ENCODE measurements at places on chromosomes 4 and X. TPM values are rescaled to one million over a fixed set of nuclear protein-coding genes. Genes with fewer than 3 reads are reported as not detected.

CHRDL1 gene
- not detected for total RNA-seq

DNA sequence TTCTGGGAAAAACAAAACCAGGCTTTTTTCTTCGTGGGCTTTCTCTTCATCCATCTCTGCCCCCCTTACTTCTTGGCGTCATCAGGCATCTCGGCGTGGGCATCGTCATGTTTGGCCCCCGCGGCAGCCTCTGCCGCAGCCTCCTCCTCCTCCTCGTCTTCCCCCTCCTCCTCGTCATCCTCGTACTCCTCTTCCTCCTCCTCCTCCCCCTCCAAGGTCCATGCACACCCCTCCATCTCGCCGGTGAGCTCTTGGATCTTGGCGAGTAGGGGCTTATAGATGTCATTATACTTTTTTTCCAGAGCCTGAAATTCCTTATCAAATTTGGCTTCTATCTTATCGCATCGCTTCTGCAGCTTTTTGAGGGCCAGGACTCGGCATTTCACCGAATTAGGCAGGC lies 488 bp downstream of the NAP1L5 start:
- peaks cover 5% of the 10 kb centered on the region for H3K36me3 ChIP-seq
- no peaks in the 10 kb centered on the region for H3K27me3 ChIP-seq
- peak overlapping the region; percentile 85 for H3K4me3 ChIP-seq
- DNase-seq: no peak

DNA sequence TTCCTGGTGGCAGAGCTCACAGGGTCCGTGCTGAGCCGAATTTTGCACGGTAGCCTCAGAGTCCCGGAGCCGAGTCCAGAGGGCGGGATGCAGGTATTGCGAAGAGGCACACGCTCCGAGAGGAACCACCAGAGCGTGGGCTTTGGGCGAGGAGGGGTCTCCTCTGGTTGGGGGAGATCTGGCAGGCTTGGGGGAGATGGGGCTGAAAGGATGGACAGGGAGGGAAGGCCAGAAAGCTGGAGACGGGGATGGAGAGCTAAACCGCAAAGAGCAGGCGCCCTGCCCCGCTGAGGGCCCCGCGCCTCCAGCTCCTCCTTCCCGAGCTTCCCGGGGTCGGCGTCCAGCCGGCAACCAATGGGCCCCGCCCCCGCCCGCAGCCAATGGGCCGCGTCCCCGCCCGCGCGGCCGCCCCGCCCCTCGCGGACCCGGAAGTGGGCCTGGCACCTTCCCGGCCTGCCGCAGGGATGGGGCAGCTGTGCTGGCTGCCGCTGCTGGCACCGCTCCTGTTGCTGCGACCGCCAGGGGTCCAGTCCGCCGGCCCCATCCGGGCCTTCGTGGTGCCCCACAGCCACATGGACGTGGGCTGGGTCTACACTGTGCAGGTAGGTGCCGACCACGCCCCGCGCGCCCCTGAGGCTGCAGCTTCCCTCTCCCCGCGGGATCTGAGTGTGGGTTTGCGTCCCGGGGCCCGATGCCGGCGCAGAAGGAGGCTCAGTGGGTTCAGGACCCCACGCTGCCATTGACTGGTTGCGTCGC lies at the start of gene MAN2B2:
Gene MAN2B2 (plus strand): TSS at position 443 of the 756 bp plus-strand sequence. CDS start 22 bp downstream, at position 465.
- H3K4me3 ChIP-seq: peak within 1 kb of the TSS; percentile 84
- DNase-seq: peak; percentile 78
- peaks cover 6% of the 10 kb centered on the region for H3K4me1 ChIP-seq

DNA sequence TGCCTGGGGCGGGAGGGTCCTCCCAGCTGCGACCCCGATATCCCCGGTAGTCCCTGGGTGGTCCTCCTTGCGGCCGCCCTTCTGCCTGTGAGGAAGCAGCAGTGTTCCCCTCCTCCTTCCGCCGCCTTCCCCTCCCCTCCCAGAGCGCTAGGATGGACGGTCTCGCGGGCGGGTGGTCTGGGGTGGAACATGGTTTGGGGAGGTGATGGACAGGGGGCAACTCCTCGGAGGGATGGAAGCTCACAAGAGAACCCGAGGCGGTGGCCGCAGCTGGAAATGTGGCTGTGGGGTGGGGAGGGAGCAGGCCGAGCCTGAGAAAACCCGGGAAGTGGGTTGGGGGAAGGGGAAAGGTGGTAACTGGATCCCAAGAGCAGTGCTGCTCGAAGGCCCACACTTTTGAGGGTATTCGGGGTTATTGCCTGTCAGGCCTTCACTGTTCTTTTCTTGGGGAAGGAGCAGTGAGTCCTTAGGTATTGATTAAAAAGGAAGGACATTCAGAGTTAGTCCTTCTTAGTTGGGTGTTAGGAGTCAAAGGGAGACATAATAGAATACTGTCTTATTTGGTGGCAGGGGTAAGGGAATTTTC lies 581 bp downstream of the UBE2K start:
- peaks cover 28% of the 10 kb centered on the region for H3K36me3 ChIP-seq
- peaks cover 25% of the 10 kb centered on the region for H3K4me1 ChIP-seq
- no peaks in the 10 kb centered on the region for H3K27me3 ChIP-seq
- H3K27ac ChIP-seq: peak overlapping the region; percentile 98

TMEM154 gene
- 10.3 TPM for total RNA-seq

DNA sequence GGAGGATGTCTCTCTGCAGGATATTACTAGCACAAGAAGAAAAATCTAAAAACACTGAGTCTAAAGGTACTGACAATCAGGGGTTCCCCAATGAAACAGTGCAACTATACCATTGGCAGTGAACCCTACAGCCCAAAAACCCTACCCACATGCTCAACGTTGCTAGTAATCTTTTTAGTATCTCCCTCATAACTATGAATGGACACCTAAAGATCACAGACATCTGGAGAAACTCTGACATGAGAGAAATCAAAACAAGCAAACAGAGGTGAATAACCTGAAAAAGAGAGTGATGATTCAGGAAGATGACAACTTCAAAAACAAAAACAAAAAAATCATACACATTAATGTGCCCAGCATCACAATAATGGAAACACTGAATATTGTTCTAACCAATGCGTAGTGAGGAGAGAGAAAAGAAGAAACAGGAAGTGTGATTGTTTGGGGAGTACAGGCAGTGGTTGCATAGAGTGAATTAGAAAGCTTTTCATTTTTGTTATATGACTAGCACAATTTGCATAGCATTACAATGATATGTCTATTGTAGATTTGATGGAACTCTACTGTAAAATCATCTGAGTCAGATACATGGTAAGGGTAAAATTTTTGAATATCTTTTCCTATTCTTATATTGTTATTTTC lies 78.9 kb upstream of the FMR1 start:
- H3K27ac ChIP-seq: no peak overlapping the region
- H3K27me3 ChIP-seq: no peaks in the 10 kb centered on the region

- H3K27ac ChIP-seq: no peak overlapping the region
- H3K27me3 ChIP-seq: no peaks in the 10 kb centered on the region
- H3K36me3 ChIP-seq: no peaks in the 10 kb centered on the region
- H3K4me1 ChIP-seq: no peaks in the 10 kb centered on the region
- H3K4me3 ChIP-seq: no peak overlapping the region
- no peak for DNase-seq
Observed at GRCh38 chr4:12791536-12791935, 692.6 kb downstream of the RAB28 start.

SPACA5 gene
- total RNA-seq: not detected

GRCh38 chr4:122003335-122003734 lies 51.5 kb upstream of the TRPC3 start:
- DNase-seq: no peak
- H3K27me3 ChIP-seq: peaks cover 22% of the 10 kb centered on the region
- no peaks in the 10 kb centered on the region for H3K36me3 ChIP-seq
- H3K4me1 ChIP-seq: peaks cover 4% of the 10 kb centered on the region
- no peak overlapping the region for H3K27ac ChIP-seq

DNA sequence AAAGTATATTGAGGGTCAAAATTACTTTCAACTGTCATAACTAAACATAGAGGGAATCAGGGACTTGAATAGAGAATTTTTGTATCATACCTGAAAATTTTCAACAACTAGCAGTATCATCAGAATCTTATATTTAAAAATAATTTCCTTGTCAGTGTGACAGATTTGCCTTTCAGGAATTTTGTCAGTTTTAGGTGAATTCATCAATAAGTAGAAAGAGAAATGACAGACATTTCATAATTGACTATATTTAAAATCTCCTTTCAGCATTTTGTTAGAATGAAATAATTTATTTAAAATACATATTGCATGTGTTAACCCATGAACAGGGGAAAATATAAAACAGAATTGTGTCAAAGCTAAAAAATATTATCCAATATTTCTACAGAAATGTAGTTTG lies 8.6 kb upstream of the PDCL2 start:
- no peaks in the 10 kb centered on the region for H3K36me3 ChIP-seq
- no peak overlapping the region for H3K27ac ChIP-seq
- no peak for DNase-seq
- peaks cover 4% of the 10 kb centered on the region for H3K27me3 ChIP-seq

GRCh38 chr4:10048941-10049697 lies 27.8 kb upstream of the SLC2A9 start:
- H3K4me1 ChIP-seq: peaks cover 9% of the 10 kb centered on the region
- peaks cover 3% of the 10 kb centered on the region for H3K27me3 ChIP-seq
- no peaks in the 10 kb centered on the region for H3K36me3 ChIP-seq
- no peak overlapping the region for H3K4me3 ChIP-seq
- no peak for DNase-seq
- H3K27ac ChIP-seq: no peak overlapping the region

CSAG2 gene
- not detected for total RNA-seq
